Stimulated activated CD4-positive, alpha-beta T cell treated with anti-CD3 and anti-CD28 coated beads, Interleukin-1b, Interleukin-23, amount 100 ng/mL, for 1 hour (primary cell): ENCODE measurements at places on chromosomes 11 and 22.

DNA sequence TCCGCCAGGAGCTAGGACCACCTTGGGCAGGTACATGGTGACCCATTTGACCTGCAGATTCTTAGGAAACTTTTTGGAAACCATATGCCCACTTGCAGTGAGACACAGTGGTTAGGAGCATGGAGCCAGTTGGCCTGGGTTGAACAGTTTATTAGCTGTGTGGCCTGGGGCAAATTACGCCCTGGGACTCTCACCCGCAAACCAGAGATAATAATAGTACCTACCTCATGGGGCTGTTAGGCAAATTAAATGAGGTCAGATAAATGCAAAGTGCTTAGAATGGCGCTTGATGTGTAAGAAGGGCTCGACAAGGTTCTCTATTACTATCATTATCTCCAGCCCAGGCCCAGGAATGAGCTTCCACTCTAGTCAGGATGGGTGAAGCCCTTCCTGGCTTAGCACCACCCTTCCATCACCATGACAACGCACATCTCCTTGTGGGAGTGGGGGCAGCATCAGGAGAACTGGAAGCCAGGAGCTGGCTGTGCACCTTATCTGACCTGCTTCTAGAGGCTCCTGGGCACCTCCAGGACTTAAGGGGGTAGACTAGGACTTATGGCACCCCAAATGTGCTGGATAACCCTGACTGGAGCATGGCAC lies 5.1 kb downstream of the SYT12 start:
- no peak for DNase-seq

DNA sequence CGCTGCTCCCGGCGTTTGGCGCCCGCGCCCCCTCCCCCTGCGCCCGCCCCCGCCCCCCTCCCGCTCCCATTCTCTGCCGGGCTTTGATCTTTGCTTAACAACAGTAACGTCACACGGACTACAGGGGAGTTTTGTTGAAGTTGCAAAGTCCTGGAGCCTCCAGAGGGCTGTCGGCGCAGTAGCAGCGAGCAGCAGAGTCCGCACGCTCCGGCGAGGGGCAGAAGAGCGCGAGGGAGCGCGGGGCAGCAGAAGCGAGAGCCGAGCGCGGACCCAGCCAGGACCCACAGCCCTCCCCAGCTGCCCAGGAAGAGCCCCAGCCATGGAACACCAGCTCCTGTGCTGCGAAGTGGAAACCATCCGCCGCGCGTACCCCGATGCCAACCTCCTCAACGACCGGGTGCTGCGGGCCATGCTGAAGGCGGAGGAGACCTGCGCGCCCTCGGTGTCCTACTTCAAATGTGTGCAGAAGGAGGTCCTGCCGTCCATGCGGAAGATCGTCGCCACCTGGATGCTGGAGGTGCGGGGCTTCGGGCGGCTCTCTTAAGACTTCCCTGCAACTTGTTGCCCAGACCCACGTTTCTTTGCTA lies at the start of gene CCND1:
Gene CCND1, plus strand, starts transcription at position 162 of the 587 bp plus-strand sequence. Its CDS starts 158 bp downstream, at position 320.
- DNase-seq, result no peak

DNA sequence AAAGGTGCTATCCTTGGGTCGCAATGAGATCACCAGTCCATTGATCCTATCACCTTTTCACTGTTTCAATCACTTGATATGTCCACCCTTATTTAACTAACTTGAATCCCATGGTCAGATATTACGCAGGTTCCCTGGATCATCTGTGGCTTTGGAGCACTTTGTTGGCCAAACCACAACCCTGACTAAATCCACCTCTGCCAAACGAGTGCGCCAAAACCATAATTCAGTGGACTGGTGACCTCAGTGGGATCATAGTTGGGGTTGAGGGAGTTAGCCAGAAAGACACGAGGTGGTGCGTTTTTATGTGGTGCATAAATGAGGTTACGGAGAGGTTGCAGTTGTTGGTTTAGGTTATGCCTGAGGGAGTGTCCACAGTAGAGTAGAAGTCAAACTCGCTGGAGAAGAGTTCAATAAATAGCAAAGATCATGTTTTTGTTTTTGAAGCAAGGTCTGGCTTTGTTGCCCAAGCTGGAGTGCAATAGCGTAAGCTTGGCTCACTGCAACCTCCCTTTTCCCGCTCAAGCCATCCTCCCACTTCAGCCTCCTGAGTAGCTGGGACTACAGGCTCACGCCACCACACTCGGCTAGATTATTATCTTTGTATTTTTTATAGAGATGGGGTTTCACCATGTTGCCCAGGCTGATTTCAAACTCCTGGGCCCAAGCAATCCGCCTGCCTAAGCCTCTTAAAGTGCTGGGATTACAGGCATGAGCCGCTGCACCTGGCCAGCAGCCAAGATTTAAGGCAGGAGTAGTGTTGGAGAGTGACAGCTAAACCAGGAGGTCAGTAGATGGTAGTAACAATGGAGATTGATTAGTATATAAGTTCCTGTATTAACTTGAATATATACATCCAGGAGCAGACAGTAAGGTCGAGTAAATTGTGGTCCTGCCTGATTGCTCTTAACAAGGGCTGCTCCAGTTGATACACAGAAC lies 4.5 kb downstream of the FOXR1 start:
- no peak for DNase-seq

GRCh38 chr22:50253941-50254340 lies 2.9 kb upstream of the HDAC10 start:
- no peak for DNase-seq

- DNase-seq, result no peak
Measured at GRCh38 chr11:114319716-114320328, 23.6 kb downstream of the NNMT start.

DNA sequence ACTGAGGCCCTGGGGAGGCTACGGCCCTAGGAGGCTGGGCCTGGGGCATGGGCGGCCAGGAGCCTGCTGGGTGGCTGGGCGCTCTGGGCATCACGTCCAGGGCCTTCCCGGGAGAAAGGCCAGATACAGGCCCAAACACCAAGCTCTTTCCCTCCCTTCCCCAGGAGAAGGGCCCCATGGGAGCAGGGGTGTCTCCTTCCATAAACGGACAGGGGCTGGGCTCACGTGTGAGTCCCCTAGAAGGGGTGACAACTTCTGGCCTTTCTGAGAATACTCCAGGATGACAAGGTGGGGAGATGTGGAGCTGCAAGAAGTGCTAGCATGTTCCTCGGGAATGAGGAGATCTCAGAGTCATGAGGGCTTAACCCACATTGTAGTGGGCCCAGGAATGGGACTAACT lies 19.5 kb upstream of the SYT8 start:
- no peak for DNase-seq

- no peak for DNase-seq
Measured at GRCh38 chr11:24754406-24754805, 257.6 kb downstream of the LUZP2 start.

DNA sequence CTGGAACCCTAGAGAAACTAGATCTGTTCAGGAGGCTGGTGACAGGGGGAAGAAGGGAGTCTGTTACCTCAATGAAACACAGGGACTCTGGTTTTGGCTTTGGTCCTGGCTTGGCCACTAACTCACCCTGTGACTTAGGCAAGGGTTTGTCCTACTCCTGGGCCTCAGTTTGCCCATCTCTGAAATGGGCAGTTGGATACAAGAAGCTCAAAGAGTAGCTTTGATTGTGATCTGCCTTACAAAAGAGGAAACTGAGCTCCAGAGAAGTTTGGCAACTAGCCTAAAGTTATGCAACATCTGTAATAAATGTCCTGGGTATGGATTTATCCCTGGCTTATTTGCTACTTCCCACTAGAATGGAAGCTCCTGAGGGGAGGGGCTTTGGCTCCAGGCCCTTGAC lies 24.0 kb upstream of the LMO1 start:
- DNase-seq, result no peak

- DNase-seq, result no peak
Measured at GRCh38 chr22:38257181-38257580, 15.6 kb downstream of the TMEM184B start.

GRCh38 chr11:117232911-117233409 lies 489 bp downstream of the RNF214 start:
- DNase-seq, result no peak

GRCh38 chr11:82321206-82321605 lies 412.5 kb downstream of the FAM181B start:
- no peak for DNase-seq

DNA sequence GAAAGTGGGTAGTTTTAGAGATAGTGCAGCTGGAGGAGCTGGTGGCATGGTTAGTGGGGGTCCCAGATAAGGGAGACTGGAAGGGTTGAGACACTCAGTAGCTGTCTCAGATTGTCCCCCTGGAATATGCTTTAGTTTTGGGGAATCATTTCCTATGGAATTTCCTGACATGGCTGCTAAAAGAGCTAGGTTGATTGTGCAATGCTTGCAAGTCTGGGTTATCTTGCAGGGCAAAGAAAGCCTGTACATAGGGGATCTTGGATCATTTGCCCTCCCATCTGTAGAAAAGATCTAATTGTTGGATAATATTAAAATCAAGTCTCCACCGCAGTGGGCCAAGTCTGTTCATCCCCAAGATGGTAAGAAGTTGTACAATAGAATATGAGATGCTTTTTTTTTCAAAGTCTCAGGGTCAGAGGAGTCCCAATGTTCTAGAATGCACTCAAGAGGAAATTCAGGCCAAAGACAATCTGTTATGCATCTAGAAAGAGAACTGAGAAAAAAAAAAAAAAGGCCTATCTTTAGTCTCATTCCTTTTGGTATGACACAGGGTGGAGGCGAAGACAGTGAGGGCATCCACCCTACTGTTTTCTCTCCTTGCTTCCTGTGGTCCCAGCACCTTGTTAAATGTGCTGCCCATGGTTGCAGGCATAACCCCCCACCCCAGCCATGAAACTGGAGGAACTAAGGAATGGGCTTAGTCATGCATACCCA lies 20.2 kb downstream of the MS4A6E start:
- DNase-seq, result no peak

- no peak for DNase-seq
Measured at GRCh38 chr22:28123989-28124766, 205.1 kb upstream of the PITPNB start.

GRCh38 chr11:10327254-10327653 lies 22.4 kb downstream of the ADM start:
- DNase-seq, result no peak

DNA sequence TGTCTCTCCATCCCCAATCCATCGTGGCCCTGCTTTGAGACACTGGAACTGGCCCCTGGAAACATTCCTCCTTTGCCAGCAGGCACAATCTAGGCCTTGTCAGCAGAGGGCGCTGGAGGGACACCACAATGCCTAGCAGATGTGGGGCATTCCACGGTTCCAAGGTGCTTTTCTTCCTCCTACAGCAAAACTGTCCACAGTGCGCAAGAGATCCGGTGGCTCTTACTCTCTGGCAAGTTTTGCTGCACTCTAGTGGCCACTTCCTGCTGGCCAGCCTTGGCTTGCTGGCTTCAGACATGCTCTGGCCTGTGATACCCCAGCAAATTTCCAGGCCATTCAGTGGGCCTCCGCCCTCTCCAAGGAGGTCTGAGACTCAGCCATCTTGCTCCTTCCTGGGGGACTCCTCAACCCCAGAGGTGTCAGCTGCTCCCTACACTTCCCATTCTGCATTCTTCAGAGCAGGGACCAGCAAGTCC lies 17.1 kb upstream of the RBM4B start:
- DNase-seq, result peak; percentile 54

DNA sequence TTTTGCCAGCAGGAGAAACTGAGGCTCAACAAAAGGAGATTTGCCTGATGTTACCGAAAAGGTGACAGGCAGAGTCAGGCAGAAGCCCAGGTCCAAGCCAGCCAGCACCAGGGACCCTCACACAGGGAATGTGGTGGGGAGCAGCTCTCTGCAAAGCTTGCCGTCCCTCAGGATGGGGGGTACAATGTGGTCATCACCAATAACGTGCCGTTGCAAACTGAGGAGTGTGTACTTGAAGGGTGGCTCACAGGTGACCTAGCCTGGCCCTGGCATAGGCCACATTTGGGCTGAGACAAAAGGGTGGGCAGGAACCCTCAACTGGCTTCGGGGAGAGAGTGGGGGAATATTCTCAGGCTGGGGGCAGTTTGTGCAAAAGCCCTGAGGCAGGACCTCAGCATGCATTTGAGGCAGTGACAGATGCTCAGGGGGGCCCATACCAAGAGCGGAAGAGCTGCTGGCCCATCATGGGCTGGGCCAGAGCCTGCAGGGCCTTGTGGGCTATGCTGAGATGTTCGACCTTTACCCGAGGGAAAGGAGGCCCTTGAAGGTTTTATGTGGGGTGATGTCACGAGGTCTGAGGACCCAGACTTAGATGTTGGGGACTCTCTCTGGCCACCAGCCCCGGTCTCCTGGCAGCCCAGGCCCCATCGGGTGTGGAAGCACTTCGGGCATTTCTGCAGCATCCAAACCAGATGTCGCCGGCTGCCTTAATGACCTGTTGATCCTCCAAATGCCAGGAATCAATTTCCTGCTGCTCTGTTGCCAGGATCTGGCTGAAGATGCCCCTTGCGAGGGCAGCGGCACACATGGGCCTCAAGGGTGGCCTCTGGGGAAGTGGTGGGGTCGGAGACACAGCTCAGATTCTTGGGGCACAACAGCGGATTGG lies 57.4 kb upstream of the SHISAL1 start:
- DNase-seq, result no peak

GRCh38 chr22:25650833-25651232 lies 86.4 kb downstream of the GRK3 start:
- DNase-seq, result no peak

- no peak for DNase-seq
Measured at GRCh38 chr11:39461066-39461465, 1998.4 kb downstream of the LRRC4C start.

DNA sequence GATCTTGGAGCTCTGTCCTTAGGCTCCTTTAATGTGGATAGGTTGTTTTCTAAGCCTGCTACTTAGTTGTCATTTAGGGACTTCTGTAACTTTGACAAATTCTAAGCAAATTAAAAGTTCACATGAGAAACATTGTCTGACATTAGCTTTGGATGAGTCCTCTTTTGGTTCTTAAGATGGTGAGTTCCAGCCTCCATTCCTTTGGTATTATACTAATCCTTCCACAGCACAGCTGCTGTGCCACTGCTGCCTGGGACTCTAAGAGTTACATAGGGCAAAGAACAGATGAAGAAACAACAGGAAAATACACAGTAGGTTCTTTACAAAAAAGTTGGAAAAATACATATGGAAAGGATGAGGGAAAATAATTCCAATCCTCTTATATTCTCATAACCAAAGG lies 25.3 kb upstream of the PIK3C2A start:
- DNase-seq, result no peak

GRCh38 chr22:45163099-45163450 lies 650 bp upstream of the NUP50 start:
- no peak for DNase-seq
